Body of pancreas (tissue), 4 donors: ENCODE measurements at places on chromosomes 5 and 9.

DNA sequence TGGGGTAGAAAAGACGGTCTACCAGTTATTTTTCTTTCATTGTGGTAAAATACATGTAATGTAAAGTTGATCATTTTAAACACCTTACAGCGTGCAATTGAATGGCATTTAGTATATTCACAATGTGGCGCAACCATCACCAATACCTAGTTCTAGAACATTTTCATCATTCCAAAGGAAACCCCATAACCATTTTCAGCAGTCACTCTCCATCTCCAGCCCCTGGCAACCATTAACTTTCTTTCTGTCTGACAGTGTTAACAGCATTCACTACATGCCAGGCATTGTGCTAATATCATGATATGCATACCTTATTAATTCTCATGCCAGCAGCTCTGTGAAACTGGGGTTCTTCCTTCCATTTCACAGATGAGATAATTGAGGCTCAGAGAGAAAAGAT, 32.0 kb downstream of the PTGS1 start:
- no peak for DNase-seq

DNA sequence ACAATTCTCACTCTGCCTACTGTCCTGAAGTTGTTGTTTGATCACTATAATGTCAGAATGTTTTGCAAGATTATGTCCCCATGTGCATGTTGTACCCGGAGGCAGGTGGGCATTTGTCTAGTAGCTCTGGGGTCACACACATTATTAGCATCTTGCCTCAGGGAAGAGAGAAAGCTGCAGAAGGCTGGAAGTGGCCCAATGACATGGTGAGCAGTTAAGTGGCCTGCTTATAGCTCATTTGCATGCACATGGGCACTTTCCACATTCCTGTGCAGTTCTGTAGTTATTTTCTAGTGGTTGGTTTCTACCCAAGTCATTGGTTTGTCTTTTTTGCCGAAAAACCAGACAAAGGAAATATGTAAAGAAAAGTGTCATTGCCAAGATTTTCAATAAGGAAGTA, 80.9 kb downstream of the MAP1B start:
- DNase-seq = no peak

- no peak for DNase-seq
These were observed 3.0 kb upstream of the ETF1 start for GRCh38 chr5:138545919-138546562.

DNA sequence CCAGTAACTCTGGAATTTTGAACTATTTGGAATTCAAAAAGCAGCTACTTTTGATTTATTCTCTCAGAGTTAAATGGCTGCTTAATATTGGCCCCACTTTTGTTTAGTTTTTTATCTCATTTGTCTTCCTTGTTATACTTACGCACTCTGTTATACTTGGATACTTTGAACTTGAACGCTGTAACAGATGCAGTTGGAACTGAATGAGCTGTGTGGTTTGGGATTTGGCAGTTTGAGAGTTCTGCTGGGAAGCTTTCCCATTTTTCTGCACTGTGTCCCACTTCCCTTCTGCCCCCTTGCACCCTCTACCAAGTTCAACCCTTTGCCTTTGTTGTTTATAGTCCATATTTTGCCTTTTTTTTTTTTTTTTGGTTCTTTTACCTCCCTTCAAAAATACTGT, 3.8 kb downstream of the RHOBTB3 start:
- DNase-seq = no peak

GRCh38 chr5:123438244-123438643, 15.0 kb upstream of the CEP120 start:
- DNase-seq = no peak
